ENCODE measurements at places on chromosomes 11 and 22.

- DNase-seq, result no peak
These were observed 161.5 kb downstream of the CACNA1I start for GRCh38 chr22:39731881-39732555.

GRCh38 chr11:1532014-1532586 is 40.0 kb downstream of the DUSP8 start:
- DNase-seq, result peak; percentile 85

DNA sequence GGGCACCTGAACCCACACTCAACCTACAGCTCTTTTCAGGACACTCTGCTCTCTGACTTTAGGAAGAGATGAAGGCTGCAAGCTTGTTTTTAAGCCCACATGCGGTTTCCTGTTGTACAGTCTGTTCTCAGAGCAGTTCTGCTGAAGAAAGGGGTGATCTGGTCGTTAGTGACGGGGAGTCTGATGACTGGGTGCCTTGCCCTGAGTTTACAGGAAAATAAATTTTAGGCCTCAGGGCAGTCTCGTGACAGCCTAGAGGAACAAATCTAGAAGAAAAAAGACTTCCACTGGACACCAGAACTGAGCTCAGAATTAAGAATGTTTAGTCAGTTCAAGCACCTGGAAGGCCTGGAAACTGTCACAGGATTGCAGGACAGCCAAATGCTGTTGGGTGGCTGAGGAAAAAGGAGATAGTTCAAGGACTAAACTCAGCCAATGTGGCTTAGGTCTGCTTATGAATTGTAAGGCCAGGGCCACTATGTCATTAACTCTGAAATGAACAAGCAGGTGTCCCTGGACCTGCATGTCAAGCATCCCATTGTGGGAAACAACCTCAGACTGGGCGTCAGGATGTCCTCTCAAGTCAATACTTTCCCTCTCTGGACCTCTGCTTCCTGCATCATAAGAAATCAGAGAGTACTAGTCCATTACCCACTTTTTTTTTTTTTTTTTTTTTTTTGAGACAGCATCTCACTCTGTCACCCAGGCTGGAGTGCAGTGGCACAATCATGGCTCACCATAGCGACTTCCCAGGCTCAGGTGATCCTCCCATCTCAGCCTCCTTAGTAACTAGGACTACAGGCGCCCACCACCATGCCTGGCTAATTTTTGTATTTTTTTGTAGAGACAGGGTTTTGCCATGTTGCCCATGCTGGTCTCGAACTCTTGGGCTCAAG is 5.7 kb downstream of the PIK3IP1 start:
- no peak for DNase-seq

DNA sequence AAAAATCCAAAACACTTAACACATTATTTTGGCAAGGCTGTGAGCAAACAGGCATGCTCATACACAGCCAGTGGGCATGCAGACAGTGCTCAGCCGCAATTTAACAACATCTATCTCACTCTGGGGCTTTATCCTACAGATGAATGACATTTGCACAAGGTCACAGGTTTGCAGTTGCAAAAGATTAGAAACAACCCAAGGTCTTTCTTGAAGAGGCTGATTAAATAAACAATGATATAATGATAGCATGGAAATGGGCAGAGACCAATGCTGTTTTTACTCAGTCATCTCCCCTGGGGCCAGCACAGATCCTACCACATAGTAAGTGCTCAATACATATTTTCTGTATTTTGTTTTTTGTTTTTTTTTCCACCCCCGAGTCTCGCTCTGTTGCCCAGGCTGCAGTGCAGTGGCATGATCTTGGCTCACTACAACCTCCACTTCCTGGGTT is 9.4 kb downstream of the A4GALT start:
- no peak for DNase-seq

DNA sequence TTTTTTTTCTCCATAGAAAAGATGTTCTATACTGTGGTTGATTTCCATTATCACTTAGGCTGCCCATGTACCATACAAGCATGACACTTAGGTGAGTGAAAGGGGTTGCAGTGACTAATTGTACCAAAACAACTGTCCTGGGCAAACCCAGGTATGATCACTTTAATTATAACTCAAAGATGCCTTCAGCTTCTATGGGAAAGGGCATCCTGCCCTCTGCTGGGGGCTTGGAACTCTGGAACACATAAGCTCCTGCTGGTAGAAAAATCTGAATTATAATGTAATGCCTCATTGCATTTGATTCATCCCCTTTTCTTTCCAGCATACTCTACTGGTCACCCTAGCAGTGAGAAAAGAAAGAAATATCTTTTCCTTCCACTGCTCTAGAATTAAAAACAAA is 206.3 kb downstream of the DDX10 start:
- no peak for DNase-seq

- DNase-seq, result no peak
These were observed 48.9 kb upstream of the MYEOV start for GRCh38 chr11:69245041-69245440.

GRCh38 chr11:83174008-83174407 is 17.1 kb downstream of the PCF11 start:
- no peak for DNase-seq

DNA sequence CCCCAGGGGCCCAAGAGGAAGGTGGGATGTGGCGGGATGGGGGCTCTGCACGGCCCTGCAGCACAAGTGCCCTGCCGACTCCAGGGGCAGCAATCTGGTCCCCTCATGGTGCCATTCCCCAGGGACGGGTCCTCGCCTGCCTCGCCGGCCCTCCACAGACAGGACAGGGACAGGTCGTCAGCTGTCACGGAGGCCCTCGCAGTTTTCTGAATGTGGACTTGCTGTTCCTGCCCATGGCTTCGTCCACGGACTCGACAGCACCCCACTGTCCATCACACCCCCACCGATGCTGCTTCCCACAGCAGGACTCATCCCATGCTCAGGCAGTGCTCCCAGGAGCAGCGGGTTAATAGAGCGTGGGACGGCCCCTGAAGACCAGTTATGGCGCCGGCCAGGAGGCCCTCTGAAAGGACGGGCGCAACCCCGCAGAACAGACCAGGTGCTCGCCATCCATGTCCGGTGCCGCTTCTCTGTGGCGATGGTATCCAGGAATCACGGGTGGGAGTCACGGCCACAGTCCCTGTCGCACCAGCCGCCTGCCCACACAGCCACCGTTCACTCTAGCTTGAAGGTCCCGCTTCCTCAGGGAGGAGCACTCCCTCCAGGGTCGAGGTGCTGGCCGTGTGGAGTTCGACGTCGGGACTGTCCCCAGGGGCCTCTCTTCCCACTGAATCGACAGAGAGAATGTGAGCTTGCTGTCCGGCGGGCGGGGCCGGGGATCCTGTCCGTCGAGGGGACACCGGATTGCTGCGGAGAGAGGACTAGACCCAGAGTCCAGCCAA is 18.5 kb upstream of the MUC2 start:
- DNase-seq, result no peak

DNA sequence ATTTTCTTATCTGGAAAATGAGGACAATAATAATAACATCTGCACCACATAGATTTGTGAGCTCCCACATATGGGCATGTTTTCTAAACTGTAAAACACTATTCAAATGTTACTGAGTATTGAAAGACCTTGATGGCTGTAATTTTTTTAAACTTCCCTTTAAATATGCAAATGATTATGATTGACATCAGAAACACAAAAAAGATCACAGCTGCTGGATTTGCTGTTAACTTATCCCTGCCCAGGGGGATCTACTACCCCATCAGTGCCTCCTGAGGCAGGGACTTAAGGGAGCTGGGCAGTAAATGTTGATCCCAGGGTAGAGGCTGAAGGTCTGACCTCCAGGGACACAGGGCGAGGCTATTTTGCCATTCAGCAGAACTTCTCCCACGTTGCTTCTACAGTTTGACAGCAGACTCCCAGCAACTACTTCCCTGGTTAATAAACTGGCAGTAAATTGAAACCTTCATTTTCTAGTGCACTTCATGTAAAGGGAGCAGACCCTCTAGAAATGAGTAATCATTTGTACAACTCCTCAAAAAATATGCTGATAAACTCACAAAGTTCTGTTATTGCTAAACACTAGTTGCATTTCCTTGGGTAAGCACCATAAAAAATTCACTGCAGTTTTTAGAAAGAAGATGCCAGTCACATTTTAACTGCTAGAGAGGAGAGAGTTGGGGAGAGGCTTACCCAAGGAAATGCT is 20.3 kb downstream of the TMPRSS5 start:
- no peak for DNase-seq

DNA sequence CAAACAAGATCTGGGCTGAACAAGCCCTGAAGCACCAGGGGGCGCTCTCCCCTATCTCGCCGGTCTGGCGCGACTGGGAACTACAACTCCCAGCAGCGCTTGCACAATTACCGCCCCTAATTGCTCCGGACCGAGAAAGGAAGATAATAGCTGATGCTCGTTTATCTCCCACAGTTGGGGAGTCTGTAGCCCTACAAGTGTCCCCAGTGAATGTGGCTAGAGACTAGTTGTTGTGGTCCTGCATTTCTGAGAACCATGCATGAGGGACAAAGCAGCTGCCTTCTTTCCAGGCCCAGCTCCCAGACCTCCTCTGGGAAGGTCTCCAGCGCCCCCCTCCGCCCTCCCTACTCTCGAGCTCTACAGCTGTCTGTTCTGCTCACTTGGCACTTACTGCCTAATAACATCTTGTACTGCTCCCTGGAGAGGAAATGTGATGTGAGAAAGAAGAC is 34.4 kb downstream of the NRXN2 start:
- no peak for DNase-seq
